Pancreas (tissue), 10 donors: ENCODE measurements at places on chromosomes 13 and 19.

DNA sequence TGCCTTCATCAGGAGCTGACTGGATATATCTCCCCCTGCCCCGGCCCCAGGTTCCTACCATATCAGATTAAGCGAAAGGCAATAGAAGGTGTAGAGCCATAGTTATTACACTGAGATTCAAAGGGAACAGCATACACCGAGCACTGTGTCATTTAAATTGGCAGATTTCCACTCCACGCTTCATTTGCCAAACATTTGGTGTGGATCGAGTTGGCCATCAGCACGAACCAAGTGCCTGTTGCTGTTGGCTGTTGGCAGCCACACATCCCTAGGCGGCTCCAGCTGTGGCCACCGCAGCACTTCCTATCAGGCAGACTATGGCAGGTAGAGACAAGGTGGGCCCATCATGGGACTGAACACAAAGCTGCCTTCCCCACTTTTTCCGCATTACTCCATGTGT is 115.8 kb downstream of the CCNA1 start:
- H3K27me3 ChIP-seq: no peaks in the 10 kb centered on the region
- no peaks in the 10 kb centered on the region for H3K4me1 ChIP-seq
- H3K27ac ChIP-seq: no peak overlapping the region
- no peaks in the 10 kb centered on the region for H3K36me3 ChIP-seq
- no peak overlapping the region for H3K4me3 ChIP-seq

DNA sequence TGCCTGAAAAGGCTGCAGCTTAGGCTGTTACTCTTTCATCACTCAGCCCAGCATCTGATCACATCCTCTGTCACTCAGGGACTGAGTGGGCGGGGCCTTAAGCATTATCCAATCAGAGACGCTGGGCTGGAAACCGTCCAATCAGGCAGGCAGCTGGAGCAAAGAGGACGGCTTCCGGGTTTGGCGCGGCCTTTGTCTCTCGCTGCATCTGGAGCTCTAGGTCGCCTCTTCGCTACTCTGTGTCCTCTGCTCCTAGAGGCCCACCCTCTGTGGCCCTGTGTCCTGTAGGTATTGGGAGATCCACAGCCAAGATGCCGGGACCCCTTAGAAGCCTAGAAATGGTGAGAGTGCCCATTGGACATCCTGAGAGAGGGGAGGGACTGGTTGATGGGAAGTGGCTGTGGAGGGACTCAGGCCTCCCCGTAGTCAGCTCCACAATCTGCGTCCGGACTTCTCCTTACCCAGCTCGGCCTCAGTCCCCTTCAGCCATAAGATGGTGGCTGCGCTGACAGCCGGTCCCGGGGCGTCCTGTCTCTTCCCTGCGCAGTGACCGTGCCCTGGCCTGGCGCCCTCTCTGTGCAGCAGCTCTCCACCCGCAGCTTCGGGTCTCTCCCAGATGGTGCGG is at the start of gene ZNF486:
TSS of gene ZNF486 (plus strand) at position 195 of the 625 bp plus-strand sequence. CDS start at position 312, 117 bp downstream.
- no peaks in the 10 kb centered on the region for H3K4me1 ChIP-seq
- H3K4me3 ChIP-seq: peak within 1 kb of the TSS; percentile 53
- peak; percentile 95 for DNase-seq
- no peaks in the 10 kb centered on the region for H3K36me3 ChIP-seq

DNA sequence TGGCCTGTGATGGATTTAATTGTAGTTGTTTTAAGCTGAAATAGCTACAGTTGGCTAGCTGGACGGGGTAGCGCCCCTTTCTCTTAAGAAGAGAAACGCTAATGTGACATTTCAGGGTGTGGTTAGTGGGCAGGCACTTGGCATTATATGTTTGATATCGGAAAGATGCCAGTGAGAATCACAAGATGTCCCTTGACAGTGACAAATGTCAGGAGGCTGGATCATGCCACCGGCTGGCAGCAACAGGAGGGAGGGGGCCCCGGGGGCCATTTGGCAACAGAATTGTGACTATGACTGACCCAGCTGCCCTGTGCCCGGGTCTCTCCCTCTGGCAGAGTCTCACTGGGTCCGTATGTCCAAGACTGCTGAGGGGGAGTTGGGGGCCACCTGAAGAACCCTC is 4.7 kb downstream of the DCAF15 start:
- peaks cover 6% of the 10 kb centered on the region for H3K4me1 ChIP-seq
- H3K36me3 ChIP-seq: peaks cover 37% of the 10 kb centered on the region
- no peak overlapping the region for H3K4me3 ChIP-seq
- no peaks in the 10 kb centered on the region for H3K27me3 ChIP-seq
- no peak overlapping the region for H3K27ac ChIP-seq

DNA sequence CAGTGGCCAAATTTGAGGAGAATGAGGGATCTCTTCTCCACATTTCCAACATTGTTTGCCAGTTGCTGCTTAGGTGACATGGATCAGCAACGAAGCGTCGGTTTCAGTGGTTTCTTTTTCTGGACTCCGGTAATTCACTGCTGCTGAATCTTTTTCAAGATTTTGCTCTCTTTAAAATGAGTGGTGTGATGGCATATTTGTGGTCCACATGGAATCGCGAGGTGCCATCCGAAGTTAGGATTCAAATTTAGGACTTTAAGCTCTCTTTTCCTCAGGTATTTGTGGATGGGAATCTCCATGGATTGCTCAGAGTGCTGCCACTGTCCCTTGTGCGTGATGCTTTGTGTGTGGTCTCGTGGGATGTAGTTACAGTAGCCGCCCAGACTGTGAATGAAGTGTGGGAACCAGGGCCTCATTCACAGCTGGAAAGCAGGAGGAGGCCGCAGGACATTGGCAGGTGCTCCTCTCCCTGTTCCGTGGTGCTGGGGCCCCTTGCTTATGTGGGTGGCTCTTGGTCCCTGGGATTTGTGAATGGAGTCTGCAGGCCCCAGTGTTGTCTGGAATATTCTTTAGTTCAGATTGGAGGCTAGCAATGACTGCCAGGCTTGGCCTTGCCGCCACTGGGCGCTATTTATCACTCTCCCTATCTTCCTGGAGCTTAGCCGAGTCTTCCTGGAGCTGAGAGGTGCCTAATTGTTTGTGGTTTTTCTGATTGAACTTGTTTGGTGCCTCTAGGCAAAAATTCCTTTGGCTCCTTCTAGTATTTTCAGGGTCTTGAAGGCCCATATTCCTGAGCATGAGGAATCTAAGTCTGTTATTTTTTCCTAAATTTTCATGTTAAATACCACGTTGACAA is 1.5 kb downstream of the ILF3 start:
- H3K4me3 ChIP-seq: peak overlapping the region; percentile 91
- peak; percentile 65 for DNase-seq
- H3K4me1 ChIP-seq: peaks cover 21% of the 10 kb centered on the region

- DNase-seq: no peak
- no peaks in the 10 kb centered on the region for H3K27me3 ChIP-seq
- no peaks in the 10 kb centered on the region for H3K36me3 ChIP-seq
- H3K4me1 ChIP-seq: no peaks in the 10 kb centered on the region
- H3K4me3 ChIP-seq: no peak overlapping the region
Measured at GRCh38 chr19:42469311-42470235, 26.8 kb upstream of the CXCL17 start.

DNA sequence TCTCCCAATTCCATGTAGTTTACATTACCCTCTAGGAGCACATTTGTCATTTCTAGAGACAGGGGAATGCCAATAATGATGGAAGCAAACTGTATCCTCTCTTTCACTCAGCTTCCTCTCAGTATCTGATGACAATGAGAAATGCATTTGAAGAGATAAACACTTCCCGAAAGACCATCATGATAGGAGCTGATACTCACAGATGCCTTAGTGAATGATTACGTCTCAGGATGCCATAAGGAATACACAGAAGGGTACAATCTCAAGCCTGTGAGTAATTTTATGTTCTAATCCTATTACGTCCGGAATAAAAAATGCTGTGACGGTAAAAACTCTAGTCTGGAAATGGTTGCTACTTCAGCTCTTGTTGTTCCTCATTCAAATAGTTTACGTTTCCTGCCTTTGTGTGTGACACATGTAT is 663.8 kb upstream of the MIR17HG start:
- no peaks in the 10 kb centered on the region for H3K4me1 ChIP-seq
- no peaks in the 10 kb centered on the region for H3K36me3 ChIP-seq
- H3K27me3 ChIP-seq: no peaks in the 10 kb centered on the region
- no peak for DNase-seq

GRCh38 chr13:101455863-101456262 is 3.4 kb downstream of the ITGBL1 start:
- H3K27me3 ChIP-seq: no peaks in the 10 kb centered on the region
- H3K4me3 ChIP-seq: no peak overlapping the region
- H3K4me1 ChIP-seq: no peaks in the 10 kb centered on the region
- no peak overlapping the region for H3K27ac ChIP-seq
- no peak for DNase-seq
- H3K36me3 ChIP-seq: no peaks in the 10 kb centered on the region

DNA sequence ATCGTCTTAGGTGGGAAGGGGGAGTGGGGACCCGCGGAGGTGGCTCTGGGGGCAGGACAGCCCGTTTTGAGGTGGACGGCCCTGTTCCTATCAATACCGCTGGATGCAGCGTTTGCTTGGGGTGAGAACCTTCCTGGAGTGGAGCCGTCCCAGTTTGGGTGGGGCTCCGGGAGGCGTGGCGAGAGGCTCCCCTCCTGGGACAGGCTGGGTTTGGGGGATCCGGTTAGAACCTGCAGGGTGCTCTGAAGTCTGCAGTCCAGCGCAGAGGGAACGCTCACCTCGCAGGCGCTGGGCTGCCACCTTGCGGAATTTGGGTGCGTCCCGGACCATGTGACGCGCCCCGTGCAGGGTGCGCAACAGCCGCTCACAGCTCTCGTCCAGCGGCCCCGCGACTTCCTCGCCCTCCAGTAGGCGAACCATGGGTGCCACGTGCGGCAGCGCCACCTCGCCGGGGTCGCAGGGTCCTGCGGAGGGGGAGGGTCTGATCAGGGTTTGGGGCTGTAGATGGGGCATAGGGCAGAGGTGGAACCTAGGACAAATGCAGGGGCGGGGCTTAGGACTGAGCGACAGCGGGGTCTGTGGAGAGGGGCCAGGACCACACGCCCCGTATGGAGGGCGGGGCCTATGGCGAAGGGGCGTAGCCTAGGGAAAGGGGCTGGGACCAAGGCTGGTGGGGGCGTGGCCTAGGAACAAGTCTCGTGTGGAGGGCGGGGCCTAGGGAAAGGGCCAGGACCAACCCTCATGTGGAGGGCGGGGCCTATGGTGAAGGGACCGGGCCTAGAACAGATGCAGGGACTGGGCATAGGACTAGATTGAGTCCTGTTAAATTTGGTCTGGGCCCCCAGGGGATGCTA is 13.8 kb downstream of the SH2D3A start:
- H3K4me3 ChIP-seq: peak overlapping the region; percentile 15
- no peaks in the 10 kb centered on the region for H3K4me1 ChIP-seq
- peak overlapping the region; percentile 54 for H3K27ac ChIP-seq
- H3K36me3 ChIP-seq: no peaks in the 10 kb centered on the region

DNA sequence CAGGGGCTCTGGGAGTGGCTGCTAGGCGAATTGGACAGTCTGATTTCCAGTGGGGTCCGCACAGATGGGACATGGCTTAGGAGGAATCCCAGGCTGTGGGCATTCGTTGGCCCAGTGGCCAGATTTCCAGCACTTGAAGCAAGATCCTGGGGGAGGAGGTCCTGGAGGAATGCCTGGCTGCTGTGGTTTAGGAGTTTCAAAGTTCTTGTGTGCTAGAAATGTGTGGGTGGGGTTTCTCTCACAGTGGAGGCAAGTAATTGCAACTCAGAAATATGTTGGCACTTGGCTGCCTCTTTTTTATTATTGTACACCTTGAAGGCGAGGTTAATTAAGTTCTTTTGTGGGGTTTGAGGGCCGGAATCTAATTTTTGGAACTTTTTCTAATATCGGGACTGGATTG is 17.1 kb downstream of the IGFL3 start:
- H3K27me3 ChIP-seq: no peaks in the 10 kb centered on the region
- H3K4me3 ChIP-seq: no peak overlapping the region
- DNase-seq: no peak
- H3K4me1 ChIP-seq: no peaks in the 10 kb centered on the region
- H3K36me3 ChIP-seq: no peaks in the 10 kb centered on the region
- no peak overlapping the region for H3K27ac ChIP-seq

DNA sequence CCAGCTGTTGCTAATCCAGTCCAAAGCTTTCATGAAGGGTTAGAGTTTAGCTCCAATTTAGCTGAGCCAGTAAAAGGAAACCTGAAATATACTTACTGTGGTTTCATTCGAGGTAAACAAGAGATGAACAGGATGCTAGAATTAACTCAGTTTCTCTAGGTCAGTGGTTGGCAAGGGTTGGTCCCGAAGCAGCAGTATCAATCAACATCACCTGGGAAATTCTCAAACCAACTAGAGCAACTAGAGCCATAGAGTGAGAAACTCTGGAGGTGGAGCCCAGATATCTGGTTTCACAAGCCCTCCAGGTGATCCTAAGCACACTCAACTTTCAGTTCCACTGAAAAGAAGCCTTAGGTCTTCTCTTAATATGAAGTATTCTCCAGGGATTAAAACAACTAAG is 376.7 kb downstream of the OXGR1 start:
- H3K4me3 ChIP-seq: no peak overlapping the region
- H3K4me1 ChIP-seq: no peaks in the 10 kb centered on the region
- no peak for DNase-seq
- no peak overlapping the region for H3K27ac ChIP-seq

GRCh38 chr13:24264976-24265375 is 44.4 kb upstream of the C1QTNF9 start:
- H3K4me3 ChIP-seq: no peak overlapping the region
- H3K27ac ChIP-seq: no peak overlapping the region
- H3K4me1 ChIP-seq: peaks cover 30% of the 10 kb centered on the region
- no peaks in the 10 kb centered on the region for H3K36me3 ChIP-seq
- no peaks in the 10 kb centered on the region for H3K27me3 ChIP-seq
- no peak for DNase-seq

- no peaks in the 10 kb centered on the region for H3K36me3 ChIP-seq
- H3K27ac ChIP-seq: no peak overlapping the region
- H3K4me1 ChIP-seq: no peaks in the 10 kb centered on the region
- H3K4me3 ChIP-seq: no peak overlapping the region
- no peak for DNase-seq
- H3K27me3 ChIP-seq: no peaks in the 10 kb centered on the region
Measured at GRCh38 chr13:111216166-111216960, 101.3 kb downstream of the ARHGEF7 start.

DNA sequence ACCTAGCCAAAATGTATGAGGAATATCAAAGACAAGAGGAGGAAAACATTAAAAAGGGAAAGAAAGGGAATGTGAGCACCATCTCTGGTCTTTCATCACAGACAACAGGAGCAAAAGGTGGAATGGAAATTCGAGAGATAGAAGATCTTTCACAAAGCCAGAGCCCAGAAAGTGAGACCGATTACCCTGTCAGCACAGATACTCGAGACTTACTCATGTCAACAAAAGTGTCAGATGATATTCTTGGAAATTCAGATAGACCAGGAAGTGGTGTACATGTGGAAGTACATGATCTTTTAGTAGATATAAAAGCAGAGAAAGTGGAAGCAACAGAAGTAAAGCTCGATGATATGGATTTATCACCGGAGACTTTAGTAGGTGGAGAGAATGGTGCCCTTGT is 217.0 kb downstream of the NBEA start:
- H3K4me3 ChIP-seq: no peak overlapping the region
- no peak for DNase-seq
- H3K4me1 ChIP-seq: no peaks in the 10 kb centered on the region
- H3K36me3 ChIP-seq: no peaks in the 10 kb centered on the region

- H3K27me3 ChIP-seq: no peaks in the 10 kb centered on the region
- DNase-seq: no peak
- peak overlapping the region; percentile 5 for H3K4me3 ChIP-seq
- no peak overlapping the region for H3K27ac ChIP-seq
Measured at GRCh38 chr13:48410199-48410598, 2.7 kb downstream of the LPAR6 start.
